Stimulated activated CD8-positive, alpha-beta memory T cell treated with anti-CD3 and anti-CD28 coated beads, Interleukin-7, amount 100 ng/mL, for 1 hour (primary cell): ENCODE measurements at places on chromosomes 1 and 21.

DNA sequence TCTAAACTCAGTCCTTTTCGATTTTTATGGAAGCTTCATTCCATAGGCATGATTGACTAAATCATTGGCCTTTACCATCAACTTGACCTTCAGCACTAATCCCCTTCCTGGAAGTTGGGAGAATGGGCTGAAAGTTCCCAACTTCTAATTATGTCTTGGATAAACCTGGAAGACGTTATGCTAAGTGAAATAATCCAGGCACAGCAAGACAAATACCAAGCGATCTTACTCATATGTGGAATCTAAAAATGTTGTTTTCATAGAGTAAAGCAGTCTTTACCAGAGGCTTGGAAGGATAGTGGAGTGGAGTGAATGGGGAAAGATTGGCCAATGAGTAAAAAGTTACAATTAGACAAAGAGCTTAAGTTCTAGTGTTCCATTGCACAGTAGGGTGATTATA is 1453.2 kb downstream of the PLA2G4A start:
- no peak for DNase-seq

DNA sequence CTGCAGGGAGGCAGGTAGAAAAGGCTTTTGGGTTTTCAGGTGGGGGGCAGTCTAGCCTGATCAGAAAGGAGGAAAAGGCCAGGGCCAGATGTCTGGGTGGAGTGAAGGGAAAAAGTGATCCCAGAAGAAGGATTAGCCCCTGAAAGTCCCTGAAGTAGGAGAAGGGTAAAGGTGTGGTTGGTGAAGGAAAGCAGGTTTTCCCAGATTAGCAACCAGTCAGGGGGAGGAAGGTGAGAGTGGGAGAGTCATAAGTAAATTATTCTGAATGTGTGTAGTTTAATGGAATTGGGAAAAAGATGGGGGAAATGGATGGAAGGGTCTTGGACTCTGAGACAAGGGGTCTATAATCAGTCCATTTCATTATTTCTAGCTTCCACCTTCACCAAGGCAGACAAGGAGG is 647 bp upstream of the SPRR1A start:
- no peak for DNase-seq

GRCh38 chr1:204255225-204255624 is 41.4 kb upstream of the GOLT1A start:
- DNase-seq = no peak

DNA sequence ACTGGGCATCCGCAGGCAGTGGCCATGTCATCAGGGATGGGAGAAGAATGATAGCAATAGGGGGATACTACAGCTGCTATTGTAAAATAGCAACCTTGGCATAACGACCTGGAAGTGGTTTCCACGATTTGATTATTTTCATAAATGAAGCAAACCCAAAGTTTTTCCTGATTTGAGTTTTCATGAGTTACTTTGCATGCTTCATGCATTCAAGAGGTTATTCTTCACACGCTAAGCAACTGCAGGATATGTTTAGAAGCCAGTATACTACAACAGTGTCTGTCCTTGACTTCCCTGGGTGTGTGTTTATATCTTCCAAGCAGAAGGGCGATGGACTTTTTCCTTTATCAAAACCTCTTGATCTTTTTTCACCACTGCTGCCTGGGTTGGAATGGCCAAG is 281.1 kb upstream of the DUSP10 start:
- no peak for DNase-seq

- DNase-seq = no peak
These were observed 47.4 kb upstream of the USP25 start for GRCh38 chr21:15682186-15682895.

DNA sequence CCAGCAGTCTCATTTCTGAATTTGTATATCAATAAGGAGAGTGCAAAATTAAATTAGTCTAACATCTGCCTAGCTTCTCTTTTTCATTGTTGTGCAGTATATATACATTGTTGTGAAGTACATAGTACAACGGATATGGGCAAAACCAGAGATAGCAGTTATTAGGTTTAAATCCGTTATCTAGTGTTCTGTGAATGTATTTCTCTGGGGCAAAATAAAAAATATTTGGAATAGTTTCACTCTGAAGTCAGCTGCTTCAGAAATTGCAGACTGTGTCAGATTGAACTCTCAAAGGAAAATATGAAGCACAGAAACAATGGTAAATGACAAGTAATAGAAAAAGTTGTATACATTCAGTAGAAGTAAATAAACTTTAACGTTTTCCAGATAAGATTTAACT is 836.5 kb upstream of the CXADR start:
- DNase-seq = no peak

- no peak for DNase-seq
These were observed 9.7 kb downstream of the TNR start for GRCh38 chr1:175733722-175734121.

DNA sequence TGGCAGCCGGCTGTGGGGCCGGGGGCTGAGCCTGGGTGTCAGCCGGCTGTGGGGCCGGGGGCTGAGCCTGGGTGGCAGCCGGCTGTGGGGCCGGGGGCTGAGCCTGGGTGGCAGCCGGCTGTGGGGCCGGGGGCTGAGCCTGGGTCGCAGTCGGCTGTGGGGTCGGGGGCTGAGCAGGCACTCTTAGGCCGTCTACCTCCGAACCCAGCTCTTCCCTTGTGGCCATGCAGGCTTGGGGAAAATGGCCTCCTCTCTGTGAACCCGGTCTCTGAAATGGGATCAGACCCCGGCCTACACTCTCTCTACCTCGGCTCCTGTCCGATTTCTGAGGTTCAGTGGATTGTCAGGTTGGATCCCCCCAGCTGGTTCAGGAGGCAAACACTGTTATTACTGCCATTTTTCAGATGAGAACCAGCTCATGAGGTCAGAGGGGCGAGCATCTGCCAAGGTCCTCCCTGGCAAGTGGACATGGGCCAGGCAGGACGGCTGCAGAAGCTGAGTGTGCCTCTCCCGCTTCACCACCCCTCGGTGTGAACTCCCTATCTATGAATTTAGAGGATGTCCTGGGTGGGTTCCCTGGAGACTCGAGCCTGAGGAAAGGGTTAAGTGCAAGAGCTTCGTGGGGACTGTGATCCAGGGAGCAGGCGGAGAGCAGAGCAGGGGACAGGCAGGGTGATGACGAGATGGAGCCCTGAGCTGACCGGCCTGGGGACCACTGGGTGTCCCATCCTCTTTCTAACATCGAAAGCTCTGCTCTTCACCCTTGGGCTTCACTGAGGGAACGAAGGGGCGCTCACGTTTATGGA is 10.9 kb upstream of the COL18A1 start:
- DNase-seq = no peak

DNA sequence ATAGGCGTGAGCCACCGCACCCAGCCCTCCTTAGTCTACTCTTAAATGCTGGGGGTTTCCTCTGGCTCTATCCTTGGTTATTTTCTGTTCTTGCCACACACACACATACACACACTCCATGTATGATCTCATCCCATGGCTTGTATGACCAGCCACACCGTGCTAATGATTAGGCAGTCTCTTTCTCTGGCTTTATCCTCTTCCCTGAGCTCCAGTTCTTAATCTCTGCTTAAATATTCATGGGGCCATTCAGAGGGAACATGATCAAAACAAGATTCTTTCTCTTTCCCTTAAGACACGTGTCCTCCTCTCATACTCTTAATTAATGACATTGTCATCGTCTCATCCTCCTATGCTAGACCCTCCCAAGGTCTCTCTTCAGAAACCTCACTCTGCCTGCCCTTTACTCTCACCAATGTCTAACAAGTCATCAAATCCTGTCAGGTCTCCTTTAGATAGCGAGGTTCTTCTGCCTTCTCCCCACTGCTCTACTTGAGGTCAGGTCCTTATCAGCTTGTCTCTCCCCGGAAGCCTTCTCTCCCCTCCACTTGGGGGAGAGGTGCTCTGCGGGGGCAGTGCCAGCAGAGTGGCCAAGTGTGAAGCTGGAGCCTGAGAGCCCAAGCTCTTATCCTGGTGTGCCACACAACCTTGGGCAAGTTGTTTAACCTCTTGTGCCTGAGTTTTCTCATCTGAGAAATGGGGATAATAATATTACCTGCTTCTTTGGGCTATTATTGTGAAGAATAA is 83.0 kb upstream of the GNG12 start:
- DNase-seq = no peak

GRCh38 chr1:193456811-193457280 is 270.4 kb upstream of the B3GALT2 start:
- no peak for DNase-seq
